ENCODE measurements at places on chromosomes 12 and 14.

GRCh38 chr12:98924-99352 lies 32.4 kb downstream of the IQSEC3 start:
- DNase-seq = peak; percentile 24

DNA sequence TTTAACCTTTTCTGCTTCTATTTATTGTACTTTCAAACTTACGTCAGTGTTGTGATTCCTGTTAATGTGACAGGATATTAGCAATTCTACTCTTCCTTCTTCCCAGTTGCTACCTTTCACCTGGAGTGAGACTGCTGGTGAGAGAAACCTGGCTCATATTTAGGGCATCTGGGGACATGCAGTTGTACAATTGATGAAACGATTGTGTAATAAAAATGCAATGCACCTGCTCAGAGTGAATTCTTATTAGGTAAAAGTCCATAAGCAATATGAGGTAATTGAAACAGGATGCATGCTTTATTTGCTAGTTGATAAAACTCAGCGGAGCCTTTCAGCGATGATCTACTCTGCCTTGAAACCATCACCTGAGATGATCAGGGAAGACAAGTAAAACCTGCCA lies 116.1 kb upstream of the FBXO33 start:
- DNase-seq = no peak

DNA sequence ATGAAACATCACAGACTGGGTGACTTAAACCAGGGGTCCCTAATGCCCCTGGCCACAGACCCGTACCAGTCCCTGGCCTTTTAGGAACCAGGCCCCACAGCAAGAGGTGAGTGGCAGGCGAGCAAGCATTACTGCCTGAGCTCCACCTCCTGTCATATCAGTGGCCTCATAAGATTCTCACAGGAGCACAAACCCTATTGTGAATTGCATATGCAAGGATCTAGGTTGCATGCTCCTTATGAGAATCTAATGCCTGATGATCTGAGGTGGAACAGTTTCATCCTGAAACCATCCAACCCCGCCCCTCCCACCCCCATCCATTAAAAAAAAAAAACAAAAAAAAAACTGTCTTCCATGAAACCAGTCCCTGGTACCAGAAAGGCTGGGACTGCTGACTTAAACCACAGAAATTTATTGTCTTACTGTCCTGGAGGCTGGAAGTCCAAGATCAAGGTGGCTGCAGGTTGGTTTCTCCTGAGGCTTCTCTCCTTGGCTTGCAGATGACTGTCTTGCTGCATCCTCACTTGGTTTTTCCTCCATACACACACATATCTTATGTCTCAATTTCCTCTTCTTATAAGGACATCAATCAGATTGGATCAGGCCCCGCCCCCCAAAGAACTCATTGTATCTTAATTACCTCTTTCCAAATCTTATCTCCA lies 235.9 kb downstream of the CHST11 start:
- no peak for DNase-seq

DNA sequence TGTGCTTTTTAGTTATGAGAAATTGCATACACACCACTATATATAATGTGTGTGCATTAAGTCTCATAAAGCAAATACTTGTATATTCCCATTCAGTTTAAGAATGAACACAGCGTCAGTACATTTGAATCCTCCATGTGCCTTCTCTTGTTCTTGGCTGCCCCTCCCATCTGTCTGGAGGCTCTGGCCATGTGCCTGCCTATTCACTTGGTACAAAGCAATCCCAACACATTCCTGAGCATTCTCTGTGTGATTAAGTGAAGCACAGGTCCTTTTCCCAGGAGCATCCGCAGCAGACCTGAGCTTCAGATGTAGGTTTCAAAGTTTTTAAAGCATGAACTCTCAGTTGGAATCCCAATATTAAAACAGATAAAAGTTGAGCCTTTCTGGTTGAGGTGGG lies 58.7 kb downstream of the POLR3B start:
- DNase-seq = peak; percentile 74

DNA sequence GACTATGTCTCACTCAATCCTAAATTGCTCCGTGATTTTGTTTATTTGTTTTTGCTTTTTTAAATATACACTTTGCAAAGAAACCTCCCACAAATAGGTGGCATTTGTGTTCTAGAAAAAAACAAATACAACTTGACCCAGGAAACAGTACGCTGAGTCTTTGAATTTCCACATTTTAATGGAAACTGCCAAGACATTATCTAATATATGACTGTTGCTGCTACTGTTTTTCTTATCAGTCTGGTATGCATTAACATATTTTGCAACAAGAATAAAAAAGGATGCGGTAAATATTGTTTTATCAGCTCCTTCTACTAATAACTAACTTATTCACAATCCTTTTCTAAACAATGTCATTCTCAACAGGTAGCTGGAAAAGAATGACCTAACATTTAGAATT lies 187.4 kb downstream of the LRIG3 start:
- no peak for DNase-seq

GRCh38 chr12:132724506-132725241 lies 14.0 kb downstream of the PGAM5 start:
- no peak for DNase-seq
